RWPE2 (cell line): ENCODE measurements at places on chromosomes 2 and 18.
A peak's percentile ranks its signal among the peaks of the same experiment; 100 is the strongest.

DNA sequence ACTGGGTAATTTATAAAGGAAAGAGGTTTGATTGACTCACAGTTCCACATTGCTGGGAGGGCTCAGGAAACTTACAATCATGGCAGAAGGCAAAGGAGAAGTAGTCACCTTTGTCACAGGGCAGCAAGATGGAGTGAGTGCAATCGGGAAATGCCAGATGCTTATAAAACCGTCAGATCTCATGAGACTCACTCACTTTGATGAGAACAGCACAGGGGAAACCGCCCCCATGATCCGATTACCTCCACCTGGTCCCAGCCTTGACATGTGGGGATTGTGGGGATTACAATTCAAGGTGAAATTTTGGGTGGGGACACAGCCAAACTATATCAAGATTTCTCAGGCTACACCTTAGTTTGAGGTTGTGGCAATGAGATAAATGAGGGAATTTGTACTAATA lies 54.9 kb downstream of the AKAIN1 start:
- no peaks in the 10 kb centered on the region for H3K27me3 ChIP-seq
- no peak overlapping the region for H3K4me3 ChIP-seq
- H3K27ac ChIP-seq = no peak overlapping the region
- H3K4me1 ChIP-seq = no peaks in the 10 kb centered on the region

GRCh38 chr2:241982706-241983570 lies 113.4 kb downstream of the RTP5 start:
- no peaks in the 10 kb centered on the region for H3K27me3 ChIP-seq
- no peaks in the 10 kb centered on the region for H3K4me1 ChIP-seq
- DNase-seq = no peak
- no peaks in the 10 kb centered on the region for H3K36me3 ChIP-seq
- H3K27ac ChIP-seq = no peak overlapping the region
- H3K4me3 ChIP-seq = no peak overlapping the region

GRCh38 chr2:218722876-218723785 lies 12.5 kb downstream of the TTLL4 start:
- DNase-seq = no peak
- H3K4me3 ChIP-seq = no peak overlapping the region

DNA sequence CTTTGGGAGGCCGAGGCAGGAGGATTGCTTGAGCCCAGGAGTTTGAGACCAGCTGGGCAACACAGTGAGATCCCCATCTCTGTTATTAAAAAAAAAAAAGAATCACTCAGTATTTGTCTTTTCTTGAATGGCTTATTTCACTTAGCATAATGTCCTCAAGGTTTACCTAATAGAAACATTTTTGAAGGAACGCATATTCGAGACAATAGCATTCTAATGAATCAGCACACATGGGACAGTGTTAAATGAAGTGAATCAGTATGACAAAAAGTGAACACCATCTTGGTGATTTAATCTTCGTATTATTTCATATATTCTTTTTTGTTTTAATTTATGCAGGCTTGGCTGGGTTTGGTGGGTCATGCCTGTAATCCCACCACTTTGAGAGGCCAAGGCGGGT lies 44.7 kb downstream of the WIPF1 start:
- no peaks in the 10 kb centered on the region for H3K36me3 ChIP-seq
- no peaks in the 10 kb centered on the region for H3K4me1 ChIP-seq
- DNase-seq = no peak
- no peak overlapping the region for H3K27ac ChIP-seq

DNA sequence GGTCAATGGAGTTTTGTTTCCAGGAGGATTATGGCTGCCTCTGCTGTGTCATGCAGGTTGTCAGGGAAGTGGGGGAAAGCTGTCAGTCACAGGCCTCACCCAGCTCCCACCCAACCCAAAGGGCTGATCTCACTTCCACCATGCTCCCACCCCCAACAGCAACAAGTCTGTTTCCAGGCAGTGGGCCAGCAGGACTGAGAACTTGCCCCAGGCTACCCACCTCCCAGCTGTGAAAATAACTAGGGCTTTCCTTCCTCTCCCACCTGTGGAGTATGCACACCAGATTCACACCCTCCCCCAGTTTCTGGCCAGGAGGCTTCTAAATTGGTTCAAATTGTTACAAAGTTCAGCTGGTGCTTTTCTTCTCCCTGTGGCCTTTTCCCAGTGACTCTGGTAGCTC lies 95.6 kb upstream of the ACVR1 start:
- peak overlapping the region; percentile 21 for H3K27ac ChIP-seq
- H3K4me1 ChIP-seq = no peaks in the 10 kb centered on the region
- no peaks in the 10 kb centered on the region for H3K36me3 ChIP-seq

GRCh38 chr18:46536215-46536874 lies 120.7 kb downstream of the LOXHD1 start:
- DNase-seq = no peak
- no peaks in the 10 kb centered on the region for H3K27me3 ChIP-seq
- no peaks in the 10 kb centered on the region for H3K36me3 ChIP-seq
- peaks cover 6% of the 10 kb centered on the region for H3K4me1 ChIP-seq
- no peak overlapping the region for H3K27ac ChIP-seq

- no peak overlapping the region for H3K4me3 ChIP-seq
- no peak overlapping the region for H3K27ac ChIP-seq
- no peak for DNase-seq
- peaks cover 3% of the 10 kb centered on the region; the same call in 1 of the 2 replicates for H3K36me3 ChIP-seq
- H3K4me1 ChIP-seq = no peaks in the 10 kb centered on the region
Observed at GRCh38 chr2:206031162-206031784, 54.7 kb downstream of the INO80D start.

GRCh38 chr2:226869371-226869770 lies 33.5 kb downstream of the RHBDD1 start:
- H3K4me3 ChIP-seq = no peak overlapping the region
- H3K4me1 ChIP-seq = no peaks in the 10 kb centered on the region
- DNase-seq = no peak
- H3K36me3 ChIP-seq = peaks cover 16% of the 10 kb centered on the region
- no peak overlapping the region for H3K27ac ChIP-seq
- no peaks in the 10 kb centered on the region for H3K27me3 ChIP-seq

GRCh38 chr2:105621038-105621437 lies 123.7 kb upstream of the NCK2 start:
- H3K27ac ChIP-seq = no peak overlapping the region
- DNase-seq = no peak
- no peaks in the 10 kb centered on the region for H3K36me3 ChIP-seq
- H3K4me3 ChIP-seq = no peak overlapping the region

DNA sequence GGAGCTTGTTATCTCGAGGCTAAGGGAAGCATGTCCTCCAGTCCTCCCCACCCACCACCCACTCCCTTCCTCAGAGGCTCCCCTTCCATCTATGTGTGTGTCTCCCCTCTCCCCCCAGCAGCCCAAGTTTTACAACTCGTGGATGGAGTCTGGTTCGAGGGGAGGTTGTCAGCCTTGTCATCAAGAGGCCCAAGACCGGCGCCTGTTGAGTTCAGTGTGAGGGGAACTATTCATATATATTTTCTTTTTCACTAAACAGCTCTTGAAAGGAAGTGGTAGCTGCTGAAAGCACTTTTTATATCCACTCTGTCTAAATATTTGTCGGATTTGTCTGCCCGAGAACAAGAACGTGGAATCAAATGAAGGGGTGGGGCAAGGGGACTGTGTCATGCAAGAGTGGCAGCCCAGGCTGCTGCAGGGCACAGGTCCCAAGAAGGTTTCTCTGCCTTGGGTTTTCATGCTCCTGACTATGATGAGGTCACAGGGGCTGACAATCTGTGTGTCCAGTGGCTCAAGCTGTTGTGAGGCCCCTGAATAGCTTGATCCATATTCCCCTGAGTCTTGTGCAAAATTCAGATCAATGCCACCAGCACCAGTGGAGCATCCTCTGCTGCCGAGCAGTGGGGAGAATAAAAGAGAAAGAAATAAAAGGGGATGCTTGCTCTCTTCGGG lies 35.0 kb downstream of the NRP2 start:
- H3K27me3 ChIP-seq = no peaks in the 10 kb centered on the region
- no peak for DNase-seq
- H3K27ac ChIP-seq = no peak overlapping the region
- H3K36me3 ChIP-seq = peaks cover under 1% of the 10 kb centered on the region; the same call in 1 of the 2 replicates
- no peaks in the 10 kb centered on the region for H3K4me1 ChIP-seq

GRCh38 chr18:2910261-2910660 lies 63.5 kb downstream of the EMILIN2 start:
- no peak overlapping the region for H3K27ac ChIP-seq
- 0 out of 2 replicates have a peak, but pooled peaks cover 3% of the 10 kb centered on the region for H3K36me3 ChIP-seq
- peaks cover 9% of the 10 kb centered on the region for H3K27me3 ChIP-seq
- H3K4me1 ChIP-seq = no peaks in the 10 kb centered on the region

DNA sequence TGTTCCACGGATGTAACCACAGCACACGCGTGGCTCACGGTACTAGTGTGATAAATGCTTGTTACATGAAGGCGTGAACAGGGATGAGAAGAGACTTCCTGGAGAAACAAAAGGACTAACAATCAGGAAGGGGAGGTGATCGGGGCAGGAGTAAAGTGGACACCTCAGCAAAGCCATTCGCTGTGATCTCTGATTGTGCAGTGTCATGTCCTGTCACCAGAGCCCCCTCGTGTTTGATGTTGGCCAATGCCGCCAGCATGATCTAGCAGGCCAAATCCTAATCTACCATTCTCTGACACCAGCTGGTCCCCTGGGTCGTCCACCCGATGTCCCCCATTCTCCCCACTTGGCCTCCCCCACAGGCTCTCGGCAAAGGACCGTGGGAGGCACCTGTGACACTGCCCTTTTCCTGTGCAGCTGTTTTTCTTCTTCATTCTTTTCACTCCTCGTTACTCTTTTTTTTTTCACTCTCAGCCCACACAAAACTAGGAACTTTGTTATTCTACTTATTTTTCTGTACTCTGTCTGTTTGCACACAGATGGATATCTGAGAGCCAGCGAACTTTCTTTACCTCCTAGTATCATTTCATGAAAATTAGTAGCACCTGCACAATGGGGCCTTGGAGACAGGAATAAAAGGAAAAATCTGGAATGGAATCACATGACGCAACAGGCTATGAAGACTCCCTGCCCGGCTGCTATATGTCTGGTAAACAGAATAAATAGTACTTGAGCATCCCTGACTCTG lies 146.8 kb downstream of the TGIF1 start:
- no peaks in the 10 kb centered on the region for H3K27me3 ChIP-seq
- H3K36me3 ChIP-seq = no peaks in the 10 kb centered on the region
- DNase-seq = no peak
- H3K27ac ChIP-seq = peak overlapping the region; percentile 99

DNA sequence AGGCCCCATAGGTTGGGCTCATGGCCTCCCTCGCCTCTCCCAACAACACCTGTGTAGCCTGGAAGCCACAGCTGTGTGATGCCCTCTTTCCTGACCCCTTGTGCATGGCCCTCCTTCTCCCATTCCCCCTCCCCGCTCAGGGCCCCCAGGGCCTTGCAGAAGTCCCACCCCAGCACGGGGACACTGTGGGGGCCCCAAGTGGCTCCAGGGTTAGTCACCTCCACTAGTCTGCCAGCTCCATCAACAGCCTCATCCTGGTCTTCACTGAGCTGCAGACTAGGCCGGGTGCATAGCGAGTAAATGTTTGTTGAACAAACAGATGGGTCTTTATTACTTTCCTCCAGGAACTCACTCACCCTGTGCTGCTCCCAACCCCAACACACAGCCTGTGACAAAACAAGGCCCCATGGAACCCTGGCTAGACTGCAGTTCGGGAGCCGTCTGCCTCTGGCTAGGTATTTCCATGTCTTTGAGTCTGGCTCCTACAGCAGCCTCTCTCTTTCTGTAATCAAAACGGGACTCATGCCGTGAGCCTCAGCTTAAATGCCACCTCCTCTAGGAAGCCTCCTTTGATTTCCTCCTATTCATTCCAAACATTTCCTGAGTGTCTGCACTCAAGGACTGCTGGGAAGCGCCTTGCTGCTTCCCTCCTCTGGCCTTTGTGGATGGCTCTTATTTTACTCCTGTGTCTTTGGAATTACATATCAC lies 109.9 kb upstream of the ID2 start:
- no peak for DNase-seq
- no peak overlapping the region for H3K27ac ChIP-seq
- H3K27me3 ChIP-seq = no peaks in the 10 kb centered on the region

- DNase-seq = no peak
- no peaks in the 10 kb centered on the region for H3K4me1 ChIP-seq
- no peaks in the 10 kb centered on the region for H3K36me3 ChIP-seq
- H3K27ac ChIP-seq = no peak overlapping the region
- H3K27me3 ChIP-seq = peaks cover 7% of the 10 kb centered on the region
Observed at GRCh38 chr2:100136310-100136709, 6.1 kb downstream of the AFF3 start.

DNA sequence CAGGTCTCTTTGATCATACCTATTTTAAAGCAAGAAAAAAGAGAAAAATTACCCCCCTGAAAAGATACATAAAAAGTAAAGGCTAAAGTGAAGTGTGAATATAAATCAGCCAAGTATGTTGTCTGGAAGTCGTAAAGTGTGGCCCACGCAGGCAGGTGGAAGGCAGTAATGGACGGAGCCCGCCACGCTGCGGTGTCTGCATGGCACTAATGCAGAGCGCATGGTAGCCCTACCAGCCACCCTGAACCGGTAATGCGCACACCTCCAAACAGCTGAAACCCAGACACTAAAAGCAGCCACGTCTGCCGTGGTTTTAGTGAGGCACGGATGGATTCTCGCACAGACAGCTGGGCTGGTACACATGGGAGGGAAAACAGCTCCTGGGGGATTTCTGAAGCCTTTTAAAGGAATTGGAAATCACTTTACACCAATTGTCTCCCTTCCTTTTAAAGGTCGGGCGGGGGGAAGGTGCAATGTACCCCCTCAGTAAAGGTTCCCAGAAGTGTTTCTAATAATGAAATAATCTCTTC lies 615.2 kb downstream of the CNTNAP5 start:
- H3K4me3 ChIP-seq = no peak overlapping the region
- no peak for DNase-seq
- no peaks in the 10 kb centered on the region for H3K36me3 ChIP-seq
- no peak overlapping the region for H3K27ac ChIP-seq
- no peaks in the 10 kb centered on the region for H3K4me1 ChIP-seq
- no peaks in the 10 kb centered on the region for H3K27me3 ChIP-seq

- peaks cover 79% of the 10 kb centered on the region for H3K36me3 ChIP-seq
- H3K4me3 ChIP-seq = no peak overlapping the region
- no peak for DNase-seq
- H3K4me1 ChIP-seq = peaks cover 17% of the 10 kb centered on the region
Observed at GRCh38 chr2:190670182-190670946, 21.5 kb downstream of the NAB1 start.

DNA sequence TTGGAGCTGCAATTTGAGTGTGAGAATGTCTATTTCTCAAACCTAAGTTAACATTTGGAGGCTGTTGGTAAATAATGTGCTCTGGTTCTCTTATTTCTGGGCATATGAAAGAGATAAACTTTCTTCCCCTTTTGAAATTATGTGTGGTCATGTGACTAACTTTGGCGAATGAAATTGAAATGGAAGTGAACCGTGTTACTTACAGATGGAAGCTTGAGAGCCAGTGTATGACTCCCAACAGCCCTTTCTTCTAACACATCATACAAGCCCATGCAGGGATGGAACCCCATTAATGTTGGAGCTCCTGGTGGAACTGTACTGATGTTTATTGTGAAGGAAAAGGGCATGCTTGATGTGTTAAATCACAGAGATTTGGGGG lies 725.8 kb downstream of the TSN start:
- H3K27me3 ChIP-seq = no peaks in the 10 kb centered on the region
- no peaks in the 10 kb centered on the region for H3K4me1 ChIP-seq
- no peak for DNase-seq

- no peak overlapping the region for H3K27ac ChIP-seq
- H3K4me3 ChIP-seq = no peak overlapping the region
- H3K27me3 ChIP-seq = no peaks in the 10 kb centered on the region
- DNase-seq = no peak
- no peaks in the 10 kb centered on the region for H3K36me3 ChIP-seq
Observed at GRCh38 chr2:122180972-122181371, 425.5 kb downstream of the TSN start.
